NCI-H1436 (cell line): ENCODE measurements at places on chromosomes 3 and 15.

DNA sequence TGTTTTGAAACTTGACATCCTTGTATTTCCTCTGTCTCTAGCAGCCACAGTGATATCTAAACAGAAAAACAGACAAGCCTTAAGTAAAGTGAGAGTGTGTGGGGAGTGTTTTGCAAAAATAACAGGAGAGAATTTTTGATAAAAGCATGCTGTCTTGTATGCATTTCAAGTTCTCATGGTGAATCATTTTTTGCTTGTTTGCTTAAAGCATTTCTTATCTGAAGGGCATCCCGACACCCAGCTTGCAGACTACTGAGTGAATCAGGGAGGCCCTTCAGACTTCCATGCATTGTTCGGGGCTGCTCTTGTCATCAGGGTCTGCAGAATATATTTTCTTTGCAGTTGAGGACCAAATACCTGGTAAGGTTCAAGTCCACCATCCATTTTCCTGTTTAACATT is 8.5 kb downstream of the CGNL1 start:
- DNase-seq, result no peak

- DNase-seq, result no peak
These were observed 117.0 kb downstream of the FOXP1 start for GRCh38 chr3:71466483-71466882.

DNA sequence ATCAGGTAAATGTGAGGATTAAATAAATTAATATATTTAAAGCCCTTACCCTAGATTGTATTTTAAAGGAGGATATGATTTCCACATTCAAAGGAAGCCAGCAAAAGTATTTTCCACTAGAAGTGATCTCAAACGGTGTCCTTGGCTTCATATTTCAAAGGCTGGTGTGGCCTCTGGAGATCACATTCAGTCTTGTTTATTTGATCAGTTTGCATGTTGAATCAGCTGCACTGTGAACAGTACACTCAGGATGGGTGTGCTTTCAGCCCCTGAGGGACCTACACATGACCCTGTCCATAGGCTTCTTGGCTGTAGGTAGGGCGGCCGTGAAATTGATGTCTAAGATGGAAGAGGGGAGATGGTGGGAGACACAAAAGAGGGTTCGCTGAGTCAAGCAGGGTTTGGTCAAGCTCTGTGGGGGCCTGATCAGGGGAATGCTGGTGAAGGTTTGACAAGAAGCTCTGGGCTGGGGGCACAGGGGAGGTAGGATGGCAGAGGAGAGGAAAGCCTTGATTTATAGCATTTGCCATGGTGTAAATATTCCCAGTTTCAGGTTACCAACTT is 21.9 kb downstream of the CYP8B1 start:
- DNase-seq, result no peak

- no peak for DNase-seq
These were observed 22.6 kb downstream of the DNASE1L3 start for GRCh38 chr3:58188173-58188564.

- DNase-seq, result no peak
These were observed 202.7 kb downstream of the EDEM1 start for GRCh38 chr3:5390221-5390620.

DNA sequence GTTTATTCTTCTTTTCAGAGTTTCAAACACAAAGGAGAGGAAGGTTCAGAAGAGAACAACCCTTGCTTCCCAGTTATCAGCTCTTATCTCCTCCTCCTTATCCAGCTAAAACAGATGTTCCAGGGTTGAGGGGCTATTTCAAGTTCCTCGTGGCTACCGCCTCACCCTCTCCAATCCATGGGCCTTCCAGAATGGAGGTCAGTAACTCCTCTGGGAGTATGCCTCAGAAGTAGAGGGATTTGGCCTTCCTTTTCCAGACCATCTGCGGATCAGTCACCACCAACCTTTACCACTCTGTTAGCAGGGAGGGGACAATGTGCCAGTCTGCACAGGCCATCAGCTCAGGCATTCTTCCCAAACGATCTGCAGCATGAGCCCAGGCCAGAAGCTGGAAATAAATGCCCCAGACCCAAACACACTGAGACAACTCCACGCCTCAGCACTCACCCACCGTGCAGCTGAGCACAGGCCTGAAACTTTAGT is 14.8 kb downstream of the HTR3C start:
- DNase-seq, result no peak

- no peak for DNase-seq
These were observed 1.1 kb downstream of the WDR72 start for GRCh38 chr15:53758412-53758811.

GRCh38 chr15:66748708-66749035 is 46.6 kb downstream of the SMAD6 start:
- no peak for DNase-seq

DNA sequence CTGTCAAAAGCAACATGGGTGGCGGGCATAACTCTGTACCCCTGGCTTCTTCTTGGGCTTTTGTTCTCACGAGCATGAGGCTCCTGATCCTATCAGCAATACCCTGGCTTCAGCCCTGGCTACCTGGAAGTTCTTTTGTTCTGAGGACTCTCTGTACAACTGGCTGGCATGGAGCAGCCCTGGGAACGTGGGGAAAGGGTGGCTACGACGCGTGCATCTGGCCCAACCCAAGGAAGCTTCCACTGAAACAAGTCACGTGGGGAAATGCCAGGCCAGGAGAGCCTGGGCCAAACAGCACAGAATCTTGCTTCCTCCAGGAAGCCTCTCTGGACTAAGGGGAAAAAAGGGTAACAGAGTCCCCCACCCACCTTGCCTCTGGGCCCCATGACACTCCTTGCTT is 22.7 kb upstream of the ATP2B2 start:
- no peak for DNase-seq

- no peak for DNase-seq
These were observed 71.9 kb upstream of the FEZF2 start for GRCh38 chr3:62445275-62445674.
